ENCODE measurements at places on chromosomes 2 and 18. TPM values are rescaled to one million over a fixed set of nuclear protein-coding genes. Genes with fewer than 3 reads are reported as not detected.
A peak's percentile ranks its signal among the peaks of the same experiment; 100 is the strongest.

- DNase-seq, result peak; percentile 95
- no peaks in the 10 kb centered on the region for H3K36me3 ChIP-seq
- no peaks in the 10 kb centered on the region for H3K27me3 ChIP-seq
- peak overlapping the region; percentile 83 for H3K27ac ChIP-seq
- H3K4me1 ChIP-seq, result peaks cover 20% of the 10 kb centered on the region
- no peak overlapping the region for H3K4me3 ChIP-seq
Observed at GRCh38 chr2:69652206-69652605, 8.7 kb upstream of the AAK1 start.

DNA sequence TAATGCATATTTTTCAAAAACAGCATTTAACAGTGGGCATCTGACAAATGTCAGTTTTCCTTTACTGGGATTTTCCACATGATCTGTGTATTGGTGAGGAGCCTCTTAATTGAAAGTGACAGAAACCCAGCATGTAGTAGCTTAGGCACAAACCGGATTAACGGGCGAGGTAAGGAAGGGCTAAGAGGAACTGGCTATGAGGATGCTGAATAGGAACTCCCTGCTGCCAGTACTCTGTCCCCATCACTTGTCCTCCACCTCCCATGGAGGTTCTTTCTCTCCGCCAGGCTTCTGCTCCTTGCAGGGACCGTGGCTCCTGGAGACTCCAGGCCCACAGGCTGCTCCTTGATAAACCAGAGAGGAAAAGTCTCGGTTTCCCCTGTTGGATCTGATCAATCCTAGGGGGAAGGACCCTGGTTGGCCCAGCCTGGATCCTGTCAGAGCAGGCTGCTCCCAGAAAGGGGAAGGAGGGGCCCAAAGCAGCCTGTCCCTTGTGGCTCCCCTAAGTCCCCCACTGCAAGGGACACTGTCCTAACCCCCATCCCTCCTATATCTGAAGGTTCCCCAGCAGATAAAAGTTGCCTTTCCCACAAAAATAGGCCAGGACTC lies 10.3 kb downstream of the TEX44 start:
- no peak overlapping the region for H3K27ac ChIP-seq
- H3K4me3 ChIP-seq, result no peak overlapping the region
- H3K27me3 ChIP-seq, result no peaks in the 10 kb centered on the region
- H3K4me1 ChIP-seq, result peaks cover 16% of the 10 kb centered on the region

GRCh38 chr2:105882920-105883435 lies 138.3 kb downstream of the NCK2 start:
- H3K27ac ChIP-seq, result no peak overlapping the region
- no peak overlapping the region for H3K4me3 ChIP-seq
- no peaks in the 10 kb centered on the region for H3K36me3 ChIP-seq
- H3K27me3 ChIP-seq, result no peaks in the 10 kb centered on the region
- no peak for DNase-seq

DNA sequence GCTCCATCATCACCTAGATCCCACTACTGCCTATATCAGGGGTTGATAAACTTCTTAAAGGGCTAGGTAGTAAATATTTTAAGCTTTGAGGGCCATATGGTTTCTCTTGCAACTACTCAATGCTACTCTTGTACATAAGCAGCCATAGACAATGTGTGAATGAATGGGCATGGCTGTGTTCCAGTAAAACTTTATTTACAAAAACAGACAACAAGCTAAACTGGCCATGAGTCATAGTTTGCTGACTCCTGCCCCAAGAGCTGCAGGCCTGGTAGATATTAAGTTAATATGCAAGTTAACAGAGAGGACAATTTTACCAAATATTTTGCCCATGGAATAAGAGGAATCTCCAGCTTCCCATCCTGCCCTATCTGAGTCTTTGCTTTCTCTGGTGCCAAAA lies 29.8 kb upstream of the MYO3B start:
- H3K4me1 ChIP-seq, result peaks cover 33% of the 10 kb centered on the region
- H3K36me3 ChIP-seq, result no peaks in the 10 kb centered on the region
- DNase-seq, result peak; percentile 78
- no peaks in the 10 kb centered on the region for H3K27me3 ChIP-seq
- H3K27ac ChIP-seq, result no peak overlapping the region

The SERPINB12 gene
- not detected for total RNA-seq

The ABCG5 gene
- total RNA-seq, result not detected

DNA sequence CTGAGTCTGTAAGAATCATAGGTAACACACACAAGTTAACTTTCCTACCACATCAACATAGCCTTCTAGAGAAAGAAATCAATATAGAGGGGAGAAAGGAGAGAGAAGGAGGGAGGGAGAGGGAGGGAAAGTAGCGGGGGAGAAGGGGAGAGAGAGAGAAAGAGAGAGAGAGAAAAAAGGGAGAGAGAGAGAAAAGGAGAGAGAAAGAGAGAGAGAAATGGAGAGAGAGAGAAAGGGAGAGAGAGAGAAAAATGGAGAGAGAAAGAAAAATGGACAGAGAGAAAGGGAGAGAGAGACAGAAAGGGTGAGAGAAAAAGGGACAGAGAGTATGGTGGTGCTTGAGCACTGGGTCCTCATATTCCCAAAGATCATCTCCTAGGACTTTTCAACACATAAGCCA lies 591.7 kb downstream of the ZEB2 start:
- no peaks in the 10 kb centered on the region for H3K4me1 ChIP-seq
- H3K27ac ChIP-seq, result no peak overlapping the region
- no peak overlapping the region for H3K4me3 ChIP-seq

The RAD51AP2 gene
- total RNA-seq, result not detected

DNA sequence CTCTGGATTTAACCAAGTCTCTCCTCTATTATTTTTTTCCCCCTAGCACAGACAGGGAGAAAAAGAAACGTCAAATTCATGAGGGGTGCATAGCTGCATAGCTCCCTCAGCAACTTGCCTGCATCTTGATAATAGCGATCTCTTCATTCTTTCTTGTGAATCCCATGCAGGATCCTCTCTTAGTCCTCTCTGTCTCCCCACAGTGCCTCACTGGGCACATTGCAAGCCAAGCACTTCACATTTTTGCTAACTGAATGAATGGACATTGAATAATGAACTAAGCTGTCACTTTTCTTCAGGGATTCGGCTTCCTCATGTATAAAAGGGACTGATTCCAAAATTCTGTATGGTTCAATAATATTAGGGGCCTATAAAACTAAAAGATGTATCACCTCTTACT lies 2.9 kb upstream of the EPB41L3 start:
- no peaks in the 10 kb centered on the region for H3K36me3 ChIP-seq
- no peak overlapping the region for H3K27ac ChIP-seq
- H3K4me3 ChIP-seq, result no peak overlapping the region
- peaks cover 26% of the 10 kb centered on the region for H3K27me3 ChIP-seq

DNA sequence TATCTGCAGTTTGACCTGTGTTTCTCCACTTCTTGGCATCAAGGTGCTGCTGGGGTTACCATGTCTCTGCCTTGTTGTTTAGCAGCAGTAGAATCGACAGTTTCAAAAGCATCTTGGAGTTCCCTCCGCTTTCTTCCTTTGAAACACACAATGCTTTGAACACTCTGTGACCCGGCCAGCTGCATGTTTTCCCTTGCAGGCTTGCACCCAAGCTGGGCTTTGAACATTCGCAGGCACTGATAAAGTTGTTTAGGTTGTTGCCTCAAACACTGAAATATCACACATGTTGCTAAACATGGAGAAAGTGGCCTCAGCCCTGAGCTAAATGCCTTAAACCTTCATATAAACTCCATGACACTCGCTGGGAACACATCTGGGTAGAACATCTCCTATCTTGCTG lies 251.7 kb downstream of the TSN start:
- H3K4me1 ChIP-seq, result no peaks in the 10 kb centered on the region
- H3K27me3 ChIP-seq, result peaks cover 76% of the 10 kb centered on the region
- no peak for DNase-seq
- H3K36me3 ChIP-seq, result no peaks in the 10 kb centered on the region
- no peak overlapping the region for H3K27ac ChIP-seq

Measured in PC-3 (cell line).